ENCODE measurements at places on chromosomes 5 and 9.

GRCh38 chr5:169717288-169717687 is 80.2 kb downstream of the DOCK2 start:
- no peak for DNase-seq

- peak; percentile 92 for DNase-seq
Observed at GRCh38 chr5:72452515-72453245, 54.5 kb downstream of the ZNF366 start.

GRCh38 chr9:30356221-30356620 is 2028.2 kb upstream of the ACO1 start:
- no peak for DNase-seq

GRCh38 chr5:66969963-66970362 is 226.6 kb downstream of the CD180 start:
- no peak for DNase-seq

DNA sequence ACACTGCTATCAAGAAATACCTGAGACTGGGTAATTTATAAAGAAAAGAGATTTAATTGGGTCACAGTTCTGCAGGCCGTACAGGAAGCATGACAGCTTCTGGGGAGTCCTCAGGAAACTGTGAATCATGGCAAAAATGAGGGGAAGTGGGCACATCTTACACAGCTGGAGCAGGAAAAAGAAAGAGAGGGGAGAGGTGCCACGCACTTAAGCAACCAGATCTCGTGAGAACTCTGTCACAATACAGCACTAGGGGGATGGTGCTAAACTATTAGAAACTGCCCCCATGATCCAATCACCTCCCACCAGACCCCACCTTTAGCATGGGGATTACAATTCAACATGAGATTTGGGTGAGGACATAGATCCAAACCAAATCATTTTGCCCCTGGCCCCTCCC is 105.5 kb upstream of the CPLX2 start:
- no peak for DNase-seq

DNA sequence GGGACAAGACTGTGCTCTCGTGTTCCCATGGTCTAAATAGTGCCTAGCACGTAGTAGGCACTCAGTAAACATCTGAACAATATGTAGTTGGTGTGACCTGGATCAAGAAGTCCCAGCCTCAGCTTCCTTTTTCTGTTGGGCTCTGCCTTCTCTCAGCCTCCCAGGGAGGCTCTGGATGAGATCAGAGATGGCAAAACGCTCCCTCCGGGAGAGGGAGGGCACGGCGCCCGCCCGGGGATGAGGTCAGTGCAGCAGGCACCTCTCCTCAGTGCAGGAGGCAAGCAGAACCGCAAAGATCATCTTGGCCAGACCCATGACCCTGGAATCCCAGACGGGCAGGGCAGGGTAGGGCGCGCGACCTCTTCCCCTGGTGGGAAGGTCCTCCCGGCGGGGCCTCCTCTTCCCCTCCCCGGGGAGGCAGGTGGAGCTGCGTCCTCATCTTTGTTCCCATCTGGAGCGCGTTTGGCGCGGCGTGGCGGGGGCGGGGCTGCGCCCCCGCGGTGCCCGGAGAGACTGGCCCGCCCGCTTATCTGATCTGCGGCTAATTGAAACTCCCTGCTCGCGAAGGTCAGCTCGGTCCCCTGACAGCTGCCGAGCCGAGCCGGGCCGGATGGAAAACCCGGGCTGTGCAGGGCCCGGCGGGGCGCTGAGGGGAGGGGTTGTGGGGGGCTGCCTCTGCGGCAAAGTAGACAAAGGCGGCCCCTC is 60.9 kb downstream of the CXXC5 start:
- no peak for DNase-seq

GRCh38 chr5:14199902-14200301 is 56.8 kb downstream of the TRIO start:
- no peak for DNase-seq

DNA sequence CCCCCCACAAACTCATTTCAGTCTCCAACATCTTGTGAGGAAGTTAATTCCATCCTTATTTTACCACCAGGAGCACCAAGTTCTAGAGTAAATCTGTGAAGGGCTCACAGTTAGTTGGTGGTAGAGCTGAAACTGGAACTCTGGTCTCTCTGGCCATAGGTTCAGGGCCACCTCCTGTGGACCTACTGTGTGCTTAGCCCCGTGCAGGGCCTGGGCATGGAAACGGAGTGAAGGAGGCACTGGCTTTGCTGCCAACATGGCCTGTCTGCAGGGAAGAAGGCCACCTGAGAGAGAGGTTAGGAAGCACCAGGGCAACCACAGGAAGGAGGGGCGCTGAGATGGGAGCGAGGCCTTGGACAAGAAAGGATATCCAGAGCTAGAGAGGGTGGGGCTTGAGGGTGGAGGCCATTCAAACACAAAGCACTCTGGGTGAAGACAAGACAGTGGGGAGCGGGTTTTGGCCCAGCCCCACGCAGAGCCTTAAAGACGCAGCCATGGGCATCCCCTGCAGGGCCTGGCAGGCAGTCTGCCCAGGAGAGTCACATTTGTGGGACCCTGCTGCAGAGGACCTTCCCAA is 16.0 kb upstream of the DAB2IP start:
- no peak for DNase-seq

GRCh38 chr9:136974817-136975535 is 2.3 kb upstream of the PTGDS start:
- DNase-seq = no peak

DNA sequence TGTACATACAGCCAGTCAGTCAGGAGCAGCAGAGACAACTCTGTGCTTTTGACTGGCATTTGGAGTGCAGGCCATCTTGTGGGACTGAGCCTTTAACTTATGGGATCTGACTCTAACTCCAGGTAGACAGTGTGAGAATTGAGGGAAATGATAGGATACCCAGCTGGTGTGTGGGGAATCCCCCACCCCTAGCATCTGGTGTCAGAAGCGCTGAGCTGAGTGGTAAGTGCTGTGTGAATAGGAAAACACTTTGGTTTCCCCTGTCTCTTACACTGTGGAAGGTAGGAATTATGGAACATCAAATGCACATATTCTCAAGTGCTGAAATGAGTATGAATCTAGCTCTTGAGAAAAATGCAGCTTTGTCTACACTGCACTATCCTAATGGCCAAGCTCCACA is 43.9 kb downstream of the CCDC125 start:
- no peak for DNase-seq

DNA sequence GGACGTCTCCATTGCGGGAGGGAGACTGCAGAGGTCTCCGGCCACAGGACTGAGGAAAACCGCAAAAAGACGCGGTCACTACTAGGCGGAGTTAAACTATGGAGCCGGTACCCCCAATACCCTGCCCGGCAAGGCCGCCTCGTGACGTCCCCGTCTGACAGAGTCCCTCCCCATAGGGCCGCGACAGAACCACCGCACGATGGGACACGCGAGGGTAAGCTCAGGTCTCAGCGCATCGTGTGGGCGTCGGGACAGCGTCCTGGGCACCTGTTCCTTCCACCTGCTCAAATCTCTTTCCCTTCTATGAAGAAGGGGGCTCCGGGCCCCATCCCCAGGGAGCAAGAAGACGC is 35.2 kb upstream of the GLDC start:
- no peak for DNase-seq

- DNase-seq = no peak
Observed at GRCh38 chr9:114911167-114911821, 19.1 kb downstream of the TNFSF8 start.

- no peak for DNase-seq
Observed at GRCh38 chr5:122971333-122971732, 65.2 kb downstream of the PPIC start.

DNA sequence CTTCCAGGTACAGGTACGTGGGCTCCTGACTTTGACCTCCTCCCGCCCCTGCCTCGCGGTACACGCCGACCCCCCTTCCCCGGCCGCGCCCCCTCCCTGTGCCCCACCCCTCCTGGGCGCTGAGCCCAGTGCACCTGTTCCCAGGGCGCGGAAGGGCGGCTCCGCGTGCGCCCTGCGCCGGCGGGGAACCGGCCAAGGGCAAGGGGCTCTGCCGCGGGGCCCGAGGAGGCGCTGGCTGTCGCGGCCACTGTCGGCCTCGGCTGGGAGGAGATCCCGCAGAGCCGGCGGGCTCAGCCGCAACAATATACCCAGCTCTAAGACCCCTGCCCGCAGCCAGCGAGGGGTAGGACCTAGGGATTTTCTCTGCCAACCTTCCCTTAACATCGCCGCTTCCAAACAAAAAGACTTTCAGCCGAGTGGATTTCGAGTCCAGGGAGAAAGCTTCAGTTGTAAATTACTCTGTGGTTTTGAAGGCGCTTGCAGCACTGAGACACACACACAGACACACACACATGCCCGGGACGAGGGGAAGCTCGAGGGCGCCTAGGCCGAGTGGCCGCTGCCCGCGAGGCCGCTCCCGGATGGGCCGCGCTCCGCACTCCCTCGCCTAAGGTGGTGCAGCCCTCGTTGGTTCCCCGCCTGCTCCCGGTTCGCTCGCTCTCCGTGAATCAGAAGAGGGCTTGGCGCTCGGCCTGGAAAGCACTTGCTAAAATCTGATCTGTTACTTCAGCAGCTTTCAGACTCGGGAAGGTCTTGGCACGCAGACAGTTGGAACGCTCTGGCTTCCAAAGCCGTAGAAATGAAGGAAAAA is 1.2 kb downstream of the FGF18 start:
- DNase-seq = peak; percentile 91

GRCh38 chr5:112823656-112824055 is 37.4 kb upstream of the SRP19 start:
- no peak for DNase-seq

GRCh38 chr5:95988877-95989276 is 27.2 kb upstream of the ELL2 start:
- DNase-seq = no peak

GRCh38 chr9:17962747-17963146 is 383.9 kb downstream of the SH3GL2 start:
- no peak for DNase-seq

DNA sequence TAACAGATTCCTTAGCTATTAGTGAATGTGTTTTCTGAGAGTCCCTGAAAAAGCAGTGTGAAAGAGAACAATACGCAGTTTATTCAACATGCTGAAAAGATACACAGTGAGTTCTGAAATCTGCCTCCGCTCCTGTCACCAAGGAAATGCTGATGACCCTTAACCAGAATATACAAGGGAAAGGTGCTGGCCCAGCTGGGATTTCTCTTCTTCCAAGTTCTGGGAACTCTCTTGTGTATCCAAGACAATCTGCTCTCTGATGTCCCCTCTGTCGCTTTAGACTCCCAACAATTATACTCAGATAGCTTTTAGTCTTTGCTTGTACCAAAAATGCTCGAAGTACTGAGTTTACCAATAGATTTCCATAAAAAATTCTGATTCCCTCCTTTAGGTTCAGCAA is 214.9 kb downstream of the TMEM167A start:
- DNase-seq = no peak

GRCh38 chr5:108798513-108799265 is 51.0 kb downstream of the FER start:
- no peak for DNase-seq

DNA sequence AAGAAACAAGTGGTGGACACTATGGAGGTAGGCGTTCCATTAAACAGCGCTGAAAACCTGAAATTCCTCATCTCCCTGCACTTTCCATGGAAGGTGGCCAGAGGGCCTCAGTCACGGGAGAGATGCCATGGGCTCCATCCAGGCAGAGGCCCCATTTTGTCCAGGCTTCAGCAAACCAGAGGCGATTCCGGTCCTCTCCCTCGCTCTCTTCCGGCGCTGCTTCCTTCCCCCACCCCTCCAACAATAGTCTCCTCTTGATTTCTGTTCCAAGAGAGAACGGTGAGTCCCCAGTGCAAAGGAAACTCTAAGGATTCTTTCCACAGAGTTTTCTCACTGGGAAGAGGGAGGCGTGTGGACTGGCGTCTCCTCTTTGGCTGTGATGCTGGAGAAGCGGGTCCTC is 7.5 kb downstream of the ZNF366 start:
- DNase-seq = peak; percentile 62

- no peak for DNase-seq
Observed at GRCh38 chr5:72284559-72285423, 35.2 kb downstream of the MRPS27 start.

- DNase-seq = no peak
Observed at GRCh38 chr9:106438928-106439327, 424.0 kb upstream of the ZNF462 start.

Data from right atrium auricular region (tissue), 2 donors.